ENCODE measurements at places on chromosomes 7 and 10. TPM values are rescaled to one million over a fixed set of nuclear protein-coding genes. Genes with fewer than 3 reads are reported as not detected.

DNA sequence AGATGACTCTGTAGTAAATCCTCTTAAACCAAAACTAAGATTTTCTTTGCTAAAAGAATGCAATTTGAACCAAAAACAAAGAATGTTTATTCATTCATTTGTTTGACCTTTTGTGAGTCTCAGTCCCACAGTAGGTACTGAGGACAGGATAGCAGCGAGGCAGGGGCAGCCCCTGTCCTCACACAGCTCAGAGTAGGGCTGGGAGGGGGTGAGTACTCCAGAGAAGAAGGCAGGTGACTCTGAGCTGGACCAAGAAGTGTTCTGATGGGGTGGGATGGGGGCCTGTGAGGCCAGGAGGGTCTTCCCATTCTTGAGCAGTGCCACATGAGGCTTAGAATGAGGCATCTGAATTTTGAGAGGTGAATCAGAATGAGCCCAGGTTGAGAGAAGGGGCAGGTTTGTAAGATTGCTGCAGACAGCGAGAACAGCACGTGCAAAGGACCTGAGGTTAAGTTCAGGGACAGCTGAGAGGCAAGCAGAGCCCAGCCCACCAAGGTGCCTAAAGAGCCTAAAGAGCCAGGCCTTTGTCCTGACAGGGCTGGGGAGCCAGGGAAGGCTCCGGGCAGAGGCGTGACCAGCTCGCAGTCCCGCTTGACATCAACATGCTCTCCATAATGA, 56.9 kb upstream of the CHST15 start:
- no peak overlapping the region for H3K27ac ChIP-seq
- no peak for DNase-seq
- H3K27me3 ChIP-seq = peaks cover 12% of the 10 kb centered on the region
- no peak overlapping the region for H3K4me3 ChIP-seq

DNA sequence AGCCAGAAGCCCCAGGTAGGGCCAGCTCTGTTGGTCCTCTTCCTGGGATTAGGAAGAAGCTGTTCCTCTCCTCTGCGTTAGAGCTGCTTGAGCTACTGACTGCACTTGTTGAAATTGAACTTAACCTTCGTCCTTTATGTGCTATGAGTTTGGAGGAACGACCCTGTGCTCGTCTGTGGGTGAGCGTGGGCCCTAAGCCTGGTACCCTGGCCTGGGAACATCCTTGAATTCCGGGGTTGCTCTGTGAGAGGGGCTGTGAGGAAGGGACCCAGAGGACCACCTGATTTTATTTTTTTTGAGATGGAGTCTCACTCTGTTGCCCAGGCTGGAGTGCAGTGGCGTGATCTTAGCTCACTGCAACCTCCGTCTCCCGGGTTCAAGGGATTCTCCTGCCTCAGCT, 447.2 kb upstream of the FOXK1 start:
- H3K4me3 ChIP-seq = no peak overlapping the region
- no peaks in the 10 kb centered on the region for H3K4me1 ChIP-seq
- H3K27ac ChIP-seq = no peak overlapping the region

CYP26C1 gene
- polyA plus RNA-seq = not detected

PPRC1 gene
- polyA plus RNA-seq = 27.4 TPM

CCDC186 gene
- 2.5 TPM for polyA plus RNA-seq

GRCh38 chr7:4836206-4836661, 25.6 kb downstream of the PAPOLB start:
- H3K4me3 ChIP-seq = no peak overlapping the region
- no peak for DNase-seq
- H3K27me3 ChIP-seq = no peaks in the 10 kb centered on the region

DNA sequence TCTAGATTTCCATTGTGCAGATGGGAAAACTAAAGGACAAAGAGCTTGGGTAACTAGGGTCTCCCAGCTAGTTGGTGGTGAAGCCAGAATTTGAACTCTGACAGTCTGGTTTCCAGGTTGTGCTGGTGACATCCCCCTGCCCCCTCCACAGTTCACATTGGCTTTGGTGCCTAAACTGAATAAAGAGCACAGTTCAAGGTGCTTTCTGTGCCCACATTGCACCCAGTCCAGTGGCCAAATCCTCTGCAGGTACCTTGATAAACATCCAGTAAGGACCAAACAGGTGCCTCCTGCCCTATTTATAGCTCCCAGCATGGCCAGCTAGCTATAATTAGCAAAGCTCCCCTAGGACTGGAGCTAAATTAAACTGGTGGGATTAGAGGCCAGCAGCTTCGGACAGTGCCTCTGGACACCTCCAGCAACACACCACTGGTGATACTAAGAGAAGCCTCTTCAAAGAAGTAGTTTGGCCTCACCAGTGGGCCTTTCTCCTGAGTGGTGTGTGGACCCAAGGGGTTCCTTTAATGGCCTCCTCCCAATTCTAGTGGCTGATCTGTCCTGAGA, 59.9 kb downstream of the KCNMA1 start:
- no peak overlapping the region for H3K4me3 ChIP-seq
- H3K27ac ChIP-seq = no peak overlapping the region
- DNase-seq = no peak
- H3K27me3 ChIP-seq = peaks cover 14% of the 10 kb centered on the region
- no peaks in the 10 kb centered on the region for H3K4me1 ChIP-seq

- H3K27me3 ChIP-seq = no peaks in the 10 kb centered on the region
- DNase-seq = no peak
- no peaks in the 10 kb centered on the region for H3K4me1 ChIP-seq
Measured at GRCh38 chr10:100209303-100209702, 20.1 kb downstream of the CHUK start.

- H3K36me3 ChIP-seq = no peaks in the 10 kb centered on the region
- no peak overlapping the region for H3K4me3 ChIP-seq
- H3K27ac ChIP-seq = no peak overlapping the region
- DNase-seq = no peak
Measured at GRCh38 chr10:104139221-104139620, 17.2 kb downstream of the SFR1 start.

DNA sequence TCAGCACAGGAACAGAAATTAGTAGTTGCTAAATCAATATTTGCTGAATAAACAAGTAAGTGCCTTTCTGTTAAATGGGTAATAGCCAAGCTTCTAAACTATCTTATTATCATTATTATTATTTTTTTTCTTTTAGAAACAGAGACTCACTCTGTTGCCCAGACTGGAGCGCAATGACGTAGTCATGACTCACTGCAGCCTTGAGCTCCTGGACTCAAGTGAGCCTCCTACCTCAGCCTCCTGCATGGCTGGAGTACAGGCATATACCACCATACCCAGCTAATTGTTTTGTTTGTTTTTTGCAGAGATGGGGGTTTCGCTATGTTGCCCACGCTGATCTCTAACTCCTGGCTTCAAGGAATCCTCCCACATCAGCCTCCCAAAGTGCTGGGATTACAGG, 12.3 kb upstream of the ELN start:
- H3K27me3 ChIP-seq = peaks cover 65% of the 10 kb centered on the region
- no peak for DNase-seq
- H3K4me1 ChIP-seq = no peaks in the 10 kb centered on the region
- no peak overlapping the region for H3K27ac ChIP-seq
- H3K36me3 ChIP-seq = no peaks in the 10 kb centered on the region
- no peak overlapping the region for H3K4me3 ChIP-seq

DNA sequence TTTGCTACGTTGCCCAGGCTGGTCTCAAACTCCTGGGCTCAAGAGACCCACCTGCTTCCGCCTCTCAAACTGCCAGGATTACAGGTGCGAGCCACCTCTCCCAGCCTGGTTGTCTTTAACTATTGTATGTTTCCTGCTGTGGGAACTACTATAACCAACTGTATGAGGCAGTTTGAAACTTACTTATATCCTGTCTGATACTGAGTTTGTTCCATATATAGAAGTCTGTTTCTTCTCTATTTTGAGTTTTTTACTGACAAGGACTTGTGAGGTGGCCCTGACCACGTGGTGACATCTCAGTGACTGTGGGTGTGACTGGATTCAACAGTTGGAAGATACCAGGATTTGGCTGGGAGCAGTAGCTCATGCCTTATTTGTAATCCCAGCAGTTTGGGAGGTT, 14.2 kb downstream of the FBH1 start:
- peaks cover 7% of the 10 kb centered on the region for H3K4me1 ChIP-seq
- H3K27me3 ChIP-seq = no peaks in the 10 kb centered on the region
- no peak overlapping the region for H3K27ac ChIP-seq
- H3K36me3 ChIP-seq = peaks cover 69% of the 10 kb centered on the region
- no peak overlapping the region for H3K4me3 ChIP-seq
- DNase-seq = no peak

GRCh38 chr7:29413626-29414136, 150.0 kb upstream of the PRR15 start:
- H3K4me1 ChIP-seq = no peaks in the 10 kb centered on the region
- peaks cover 47% of the 10 kb centered on the region for H3K27me3 ChIP-seq
- no peak overlapping the region for H3K4me3 ChIP-seq
- no peak overlapping the region for H3K27ac ChIP-seq
